ENCODE measurements at places on chromosomes 5 and 9.
A peak's percentile ranks its signal among the peaks of the same experiment; 100 is the strongest.

- DNase-seq, result no peak
These were observed 53.6 kb downstream of the CWC27 start for GRCh38 chr5:64822320-64822719.

DNA sequence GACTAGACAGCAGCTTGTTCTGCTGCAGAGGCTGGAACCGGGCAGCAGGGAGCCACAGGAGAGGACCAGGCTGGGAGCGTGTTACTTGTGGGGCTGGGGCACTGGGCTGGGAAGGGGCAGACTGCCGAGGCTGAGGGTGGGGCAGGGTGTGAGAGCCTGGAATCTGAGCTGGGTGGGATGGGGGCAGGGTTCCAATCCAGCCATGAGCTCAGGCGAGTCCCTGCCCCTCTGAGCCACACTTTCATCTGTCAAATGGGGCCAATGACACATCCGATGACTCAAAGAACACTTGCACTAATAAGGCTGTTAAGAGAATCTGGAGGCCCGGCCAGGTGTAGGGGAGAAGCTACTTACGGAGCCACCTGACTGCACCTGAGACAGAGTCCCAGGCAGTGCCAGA, 18.7 kb upstream of the WDR38 start:
- DNase-seq, result no peak

GRCh38 chr9:6845880-6846279, 88.1 kb downstream of the KDM4C start:
- no peak for DNase-seq

DNA sequence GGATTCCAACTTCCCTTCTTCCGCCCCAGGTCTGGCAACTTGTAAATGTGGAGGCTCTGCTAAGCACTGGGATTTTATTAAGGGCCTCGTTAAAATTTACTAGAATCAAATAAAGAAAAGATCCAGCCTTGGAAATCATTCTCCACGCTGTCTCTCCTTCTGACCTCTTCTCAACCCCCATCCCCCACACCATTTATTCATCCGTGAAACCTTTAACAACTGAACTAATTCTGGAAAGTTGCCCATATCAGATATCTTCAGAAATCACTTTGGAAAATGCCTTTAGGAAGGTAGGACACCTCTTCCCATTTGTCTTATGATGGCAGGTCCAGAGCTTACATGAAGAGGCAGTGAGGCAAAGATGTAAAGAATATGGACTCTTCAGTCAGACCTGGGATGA, 288.5 kb downstream of the SLIT3 start:
- no peak for DNase-seq

DNA sequence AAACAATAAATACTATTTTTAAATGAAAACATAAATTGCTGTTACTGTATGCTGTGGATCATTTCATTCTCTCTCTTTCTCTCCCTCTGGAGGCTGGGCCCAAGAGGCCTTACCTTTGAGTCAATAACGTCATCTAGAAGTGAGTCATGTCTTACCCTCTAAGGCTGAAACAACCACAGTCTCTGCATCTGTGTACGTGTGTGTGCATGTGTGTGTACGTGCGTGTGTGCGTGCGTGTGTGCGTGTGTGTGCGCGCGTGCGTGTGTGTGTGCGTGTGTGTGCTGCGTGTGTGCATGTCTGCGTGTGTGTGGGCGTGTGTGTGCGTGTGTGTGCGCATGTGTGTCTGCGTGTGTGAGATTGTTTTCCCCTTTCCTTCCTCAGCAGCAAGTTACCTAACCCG, 13.6 kb upstream of the IL17B start:
- DNase-seq, result no peak

- DNase-seq, result no peak
These were observed 50.4 kb downstream of the PPIC start for GRCh38 chr5:122985954-122986721.

GRCh38 chr5:94544875-94545547, 73.4 kb downstream of the KIAA0825 start:
- no peak for DNase-seq

DNA sequence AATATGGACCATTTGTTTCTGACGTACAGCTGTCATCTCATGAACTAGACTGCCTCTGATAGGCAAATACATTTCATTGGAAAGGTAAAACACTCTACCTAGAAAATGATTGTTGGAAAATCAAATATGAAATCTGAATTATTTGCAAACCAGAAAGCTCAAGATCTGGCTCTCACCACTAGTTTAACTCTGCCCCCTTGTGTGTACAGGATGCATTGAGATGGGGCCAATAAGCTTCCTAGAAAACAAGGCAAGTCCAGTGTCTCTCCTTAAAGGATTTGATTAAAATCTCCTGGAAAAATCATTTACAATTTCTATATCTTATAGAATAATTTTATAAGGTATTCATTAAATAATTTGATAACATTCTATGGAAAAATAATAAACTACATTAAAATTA, 311.9 kb upstream of the ANKH start:
- no peak for DNase-seq

- peak; percentile 81 for DNase-seq
These were observed 94.6 kb downstream of the ZNF608 start for GRCh38 chr5:124651663-124652513.

- DNase-seq, result no peak
These were observed 46.7 kb downstream of the IL31RA start for GRCh38 chr5:55897905-55898304.

DNA sequence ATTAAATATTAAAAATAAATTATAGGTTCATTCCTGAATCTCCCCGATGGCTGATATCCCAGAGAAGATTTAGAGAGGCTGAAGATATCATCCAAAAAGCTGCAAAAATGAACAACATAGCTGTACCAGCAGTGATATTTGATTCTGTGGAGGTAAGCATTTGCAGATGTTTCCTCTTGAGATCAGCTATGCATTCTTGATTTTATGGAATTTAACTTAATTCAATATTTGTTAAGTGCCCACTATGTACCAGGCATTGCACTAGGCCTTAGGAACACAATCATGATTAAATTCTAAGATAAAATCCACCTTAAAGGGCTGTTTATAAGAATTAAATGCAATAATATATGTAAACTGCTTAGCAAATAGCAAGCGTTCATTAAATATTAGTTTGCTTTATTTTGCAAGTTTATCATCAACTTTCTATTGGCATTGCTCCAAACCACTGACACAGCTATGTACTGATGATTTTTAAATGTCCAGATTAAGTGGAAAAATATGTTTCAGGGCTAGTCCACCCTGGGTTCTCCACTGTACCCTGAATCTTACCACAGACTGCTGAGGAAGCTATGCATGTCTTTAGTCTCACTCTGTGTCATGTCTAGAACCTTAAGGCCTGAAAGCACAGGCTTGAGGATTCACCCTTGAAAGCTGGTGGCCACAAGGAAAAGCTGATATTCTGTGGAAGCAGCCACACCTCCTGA, 33.2 kb downstream of the SLC22A4 start:
- peak; percentile 31 for DNase-seq

GRCh38 chr5:169161022-169161680, 139.8 kb downstream of the SLIT3 start:
- peak; percentile 82 for DNase-seq

GRCh38 chr9:38621434-38622287, 1.3 kb upstream of the ANKRD18A start:
- no peak for DNase-seq

DNA sequence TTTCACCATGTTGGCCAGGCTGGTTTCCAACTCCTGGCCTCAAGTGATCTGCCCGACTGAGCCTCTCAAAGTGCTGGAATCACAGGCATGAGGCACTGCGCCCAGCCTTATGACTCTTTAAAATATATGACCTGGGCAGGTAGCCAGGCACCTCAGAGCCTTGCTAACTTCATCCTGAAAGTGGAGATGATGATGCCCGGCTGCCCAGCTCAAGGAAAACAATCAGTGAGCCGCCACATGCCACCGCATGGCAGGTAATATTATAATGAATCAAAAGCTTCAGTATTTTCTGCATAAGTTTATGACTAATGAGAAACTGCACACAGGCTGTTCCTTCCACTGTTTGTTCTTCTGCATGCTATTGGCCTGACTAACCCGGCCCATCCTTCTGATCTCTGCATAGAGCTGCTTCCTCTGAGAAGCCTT, 30.4 kb upstream of the DMRT1 start:
- no peak for DNase-seq

DNA sequence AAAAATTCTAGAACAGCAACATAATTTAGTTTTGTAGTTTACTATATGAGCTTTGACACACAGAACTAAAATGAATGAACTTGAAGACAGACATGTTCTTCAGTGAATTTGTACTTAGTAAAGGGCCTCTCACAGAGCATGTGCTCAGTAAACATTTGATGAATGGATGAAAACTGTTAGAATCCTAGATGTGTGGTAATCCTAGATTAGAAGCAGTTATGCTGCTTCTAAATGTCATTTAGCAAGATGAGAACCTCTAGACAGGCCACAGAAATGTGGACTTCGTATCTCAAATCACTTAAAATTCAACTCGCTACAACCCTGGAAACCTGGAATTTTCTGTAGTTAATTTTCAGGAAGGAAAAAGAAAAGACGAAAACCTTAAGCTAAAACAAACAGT, 8.5 kb downstream of the GOLPH3 start:
- no peak for DNase-seq

DNA sequence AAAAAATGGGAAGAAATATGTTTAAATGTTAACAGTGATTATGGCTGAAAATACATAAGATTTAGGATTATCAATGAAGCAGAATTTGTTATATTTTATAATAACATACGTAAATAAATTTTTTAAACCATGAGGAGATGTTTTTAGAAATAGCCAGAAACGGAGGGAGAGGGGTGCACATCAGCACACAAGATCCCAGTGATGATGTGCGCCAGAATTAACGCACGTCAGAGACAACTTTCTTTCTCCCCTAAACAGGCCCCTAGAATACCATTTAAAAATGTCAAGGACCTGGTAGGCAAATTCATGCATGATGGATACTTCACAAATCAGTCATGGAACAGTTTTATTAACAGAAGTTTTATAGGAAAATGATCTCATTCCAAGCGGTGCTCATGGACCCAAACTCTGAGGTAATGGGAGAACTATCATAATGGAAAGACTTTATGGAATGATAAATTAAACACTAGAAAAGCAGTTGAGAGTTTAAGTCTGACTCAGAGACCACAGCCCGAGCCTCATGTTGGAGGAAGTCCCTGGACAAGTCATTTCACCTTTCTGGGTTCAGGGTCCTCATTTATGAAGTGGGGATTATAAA, 258.9 kb upstream of the GAS1 start:
- no peak for DNase-seq

- DNase-seq, result no peak
These were observed 89.9 kb upstream of the ADAMTSL1 start for GRCh38 chr9:18384066-18384465.

GRCh38 chr5:53262348-53262970, 152.9 kb upstream of the MOCS2 start:
- no peak for DNase-seq

DNA sequence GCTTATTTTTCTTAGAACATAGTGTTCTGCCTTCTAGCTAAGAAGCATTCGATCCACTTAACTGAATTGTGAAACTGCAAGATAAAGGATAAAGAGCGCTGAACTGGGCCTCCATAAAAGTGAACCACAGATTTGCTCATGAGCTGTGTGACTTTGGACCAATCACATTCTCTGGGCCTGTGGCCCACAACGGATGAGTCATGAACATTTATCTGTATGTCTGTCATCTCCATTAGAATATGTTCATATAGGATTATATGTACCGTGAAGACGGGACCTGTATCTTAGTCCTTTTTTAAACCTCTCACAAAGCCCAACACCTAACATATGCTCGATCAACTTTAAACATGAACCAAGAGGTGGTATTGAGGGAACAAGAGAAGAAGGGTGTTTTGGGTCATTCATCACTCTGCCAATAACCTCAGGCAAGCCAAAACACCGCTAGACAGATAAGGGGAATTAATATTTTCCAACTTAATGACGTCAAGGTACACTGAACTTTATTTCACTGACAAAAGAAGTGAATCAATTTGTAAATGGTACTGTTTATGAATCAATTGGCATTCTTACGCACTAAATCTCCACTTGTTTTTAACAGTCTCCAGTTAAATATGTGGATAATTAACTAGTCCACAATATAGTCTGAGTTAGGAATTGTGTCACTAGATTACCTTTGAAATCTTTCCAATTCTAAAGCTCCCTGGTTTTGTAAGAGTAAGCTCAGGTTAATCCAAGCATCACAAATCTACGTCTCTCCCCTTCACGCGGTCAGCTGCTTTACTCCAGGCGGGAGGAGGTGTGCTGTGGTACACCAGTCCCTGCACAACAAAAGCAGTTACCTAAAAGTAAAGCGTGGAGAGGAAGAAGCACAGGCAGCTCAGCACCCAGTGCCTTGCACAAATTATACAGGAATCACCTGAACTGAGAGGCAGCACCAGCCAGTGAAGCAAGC, 1.6 kb downstream of the TMEM245 start:
- DNase-seq, result no peak

DNA sequence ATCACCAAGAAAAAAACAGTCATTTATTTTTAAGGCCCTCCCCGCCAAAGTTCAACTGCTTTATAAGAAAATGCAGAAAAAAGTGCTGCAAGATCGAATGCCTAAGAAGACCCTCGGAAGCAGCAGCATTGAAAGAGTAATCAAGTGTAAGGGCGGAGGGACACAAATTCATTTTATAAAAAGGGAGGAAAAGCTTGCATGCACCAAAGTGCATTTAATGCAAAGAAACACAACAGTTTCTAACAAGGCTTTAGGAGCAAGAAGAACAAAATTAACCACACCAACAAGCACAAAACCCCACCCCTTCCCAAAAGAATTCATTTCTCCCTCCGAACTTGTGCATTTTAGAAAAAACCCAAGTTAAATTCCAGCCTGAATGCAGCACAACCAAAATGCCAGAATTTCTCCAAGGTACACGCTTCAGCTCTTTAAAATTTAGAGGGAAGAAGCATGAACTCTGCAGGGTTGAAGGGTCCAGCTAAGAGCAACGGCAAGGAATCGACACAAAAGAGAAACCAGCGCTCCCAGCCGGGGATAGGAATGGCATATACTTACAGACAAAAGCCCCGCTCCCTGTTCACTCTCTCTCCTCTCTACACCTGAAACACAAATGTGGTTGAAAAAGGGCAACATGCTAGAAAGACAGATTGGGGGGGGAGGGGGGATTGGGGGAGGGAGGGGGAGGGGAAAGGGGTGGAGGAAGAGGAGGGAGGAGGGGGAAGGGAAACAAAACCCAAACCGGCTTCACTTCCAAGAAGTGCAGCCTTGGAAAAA, at the start of gene NREP:
Gene NREP, minus strand, starts transcription at position 614 of the 774 bp plus-strand sequence. CDS start 1,422 bp downstream, outside the sequence.
- DNase-seq, result no peak

DNA sequence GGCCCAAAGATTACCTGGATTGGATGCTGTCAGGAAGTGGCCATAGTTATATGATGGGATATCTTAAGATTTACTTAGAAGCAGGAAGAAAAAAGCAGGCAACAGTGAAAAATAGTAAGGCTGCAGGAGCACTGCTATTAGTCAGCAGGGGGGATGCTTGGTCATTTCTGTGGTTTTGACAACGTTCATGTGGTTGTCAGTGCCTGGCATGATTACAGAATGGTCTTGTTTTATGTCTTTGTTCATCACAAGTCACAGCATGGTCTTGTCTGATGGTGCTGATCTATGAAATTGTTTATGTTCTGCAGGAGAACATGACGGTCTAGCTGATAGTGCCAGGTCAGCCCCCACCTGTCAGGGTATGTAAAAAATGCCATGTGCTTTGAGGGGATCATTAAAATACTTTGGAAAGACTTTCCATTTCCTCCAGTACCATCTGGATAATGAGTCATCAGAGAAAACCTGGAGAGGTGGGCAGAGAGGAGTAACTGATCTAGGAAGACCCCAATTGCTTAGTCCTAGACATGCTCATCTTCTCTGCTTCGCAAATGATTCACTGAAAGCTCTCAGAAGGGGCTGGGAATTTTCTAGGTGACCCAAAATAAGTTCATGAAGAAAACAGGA, 48.5 kb downstream of the PLGRKT start:
- no peak for DNase-seq
